ENCODE measurements at places on chromosomes 7 and 10.
A peak's percentile ranks its signal among the peaks of the same experiment; 100 is the strongest.

DNA sequence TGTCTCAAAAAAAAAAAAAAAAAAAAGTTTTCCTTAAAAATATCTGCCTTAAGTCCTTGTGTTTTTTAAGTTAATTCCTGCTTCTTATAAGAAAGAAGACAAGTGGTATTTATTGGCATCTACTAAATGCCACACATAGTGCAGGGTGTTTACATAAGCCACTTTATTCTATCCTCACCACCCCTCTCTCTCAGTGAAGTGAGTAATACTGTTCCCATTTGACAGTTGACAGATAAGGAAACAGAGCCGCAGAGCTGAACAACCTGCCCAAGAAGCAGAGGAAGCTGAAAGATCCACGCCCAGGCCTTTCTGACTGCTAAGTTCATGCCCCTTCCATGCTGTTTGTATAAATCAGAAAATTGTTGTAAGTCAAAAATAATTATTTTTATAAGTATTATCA lies 54.1 kb downstream of the ABLIM1 start:
- no peak for DNase-seq

- DNase-seq = no peak
Measured at GRCh38 chr10:84534168-84534567, 205.8 kb downstream of the CCSER2 start.

DNA sequence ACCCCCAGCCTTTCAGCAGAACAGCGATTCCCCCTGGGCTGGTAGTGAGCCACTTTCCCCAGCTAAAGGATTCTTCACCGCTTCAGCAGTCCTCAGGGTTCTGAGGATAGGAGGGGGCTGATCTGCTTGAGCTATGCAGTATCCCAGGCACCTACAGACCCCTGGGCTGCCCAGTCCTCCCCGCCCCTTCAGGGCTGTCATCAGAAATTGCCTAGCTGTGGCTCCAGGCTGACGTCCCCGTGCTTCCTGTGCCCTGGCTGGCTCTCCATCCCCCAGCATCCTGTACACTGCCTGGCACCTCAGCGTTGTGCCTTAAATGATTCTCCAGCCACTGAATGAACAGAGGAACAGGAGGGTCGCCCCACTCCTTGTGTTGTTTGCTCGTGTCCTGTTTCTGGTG lies 38.4 kb upstream of the CDH23 start:
- DNase-seq = no peak

GRCh38 chr10:4646547-4646946 lies 179.5 kb upstream of the AKR1E2 start:
- no peak for DNase-seq

- no peak for DNase-seq
Measured at GRCh38 chr7:115070311-115070710, 148.4 kb downstream of the MDFIC start.

GRCh38 chr7:74061840-74062539 lies 21.6 kb upstream of the LIMK1 start:
- peak; percentile 78 for DNase-seq

- no peak for DNase-seq
Measured at GRCh38 chr7:132377015-132377414, 199.3 kb downstream of the PLXNA4 start.

- no peak for DNase-seq
Measured at GRCh38 chr7:132806834-132807233, 230.6 kb upstream of the PLXNA4 start.

DNA sequence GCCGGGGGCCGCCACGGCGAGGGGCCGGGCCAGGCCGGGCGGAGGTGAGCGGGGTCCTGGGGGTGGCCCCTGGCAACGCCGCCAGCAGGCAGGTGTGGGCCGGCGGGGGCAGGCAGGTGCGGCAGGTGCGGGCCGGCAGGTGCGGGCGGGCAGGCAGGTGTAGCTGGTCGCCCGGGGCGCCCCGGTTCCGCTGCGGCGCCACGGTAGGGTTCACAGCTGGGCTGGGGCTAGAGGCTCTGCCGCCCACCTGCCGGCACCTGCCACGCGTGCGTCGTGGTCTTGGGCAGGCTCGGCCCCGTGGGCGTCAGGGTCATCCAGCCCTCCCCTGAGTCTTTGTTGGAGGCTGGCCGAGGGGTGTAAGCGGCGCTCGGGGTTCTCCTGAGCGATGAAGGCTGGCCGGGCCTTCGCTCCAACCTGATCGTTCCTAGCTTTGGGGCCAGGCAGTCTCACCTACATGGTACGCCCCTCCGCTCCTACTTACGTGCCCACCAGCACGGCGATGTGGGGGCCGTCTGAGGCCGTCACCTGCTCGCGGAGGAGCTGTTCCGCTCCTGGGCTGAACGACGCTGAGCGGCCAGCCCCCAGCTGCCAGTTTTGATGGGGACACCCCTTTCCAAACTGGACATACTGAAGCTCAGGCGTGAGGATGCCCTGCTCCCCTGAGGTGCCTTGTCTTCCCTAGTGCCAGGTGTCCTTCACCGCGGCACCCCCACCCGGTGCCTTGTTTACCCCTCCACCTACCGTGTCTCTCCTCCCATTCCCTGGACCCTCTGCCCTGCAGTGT lies 493 bp downstream of the ZMIZ2 start:
- DNase-seq = no peak

- DNase-seq = no peak
Measured at GRCh38 chr10:88507404-88507803, 75.7 kb downstream of the RNLS start.

- DNase-seq = no peak
Measured at GRCh38 chr7:133549633-133550032, 296.8 kb downstream of the EXOC4 start.

- no peak for DNase-seq
Measured at GRCh38 chr7:146701166-146701565, 584.6 kb downstream of the CNTNAP2 start.

- DNase-seq = no peak
Measured at GRCh38 chr7:134747326-134747725, 32.1 kb upstream of the CALD1 start.

DNA sequence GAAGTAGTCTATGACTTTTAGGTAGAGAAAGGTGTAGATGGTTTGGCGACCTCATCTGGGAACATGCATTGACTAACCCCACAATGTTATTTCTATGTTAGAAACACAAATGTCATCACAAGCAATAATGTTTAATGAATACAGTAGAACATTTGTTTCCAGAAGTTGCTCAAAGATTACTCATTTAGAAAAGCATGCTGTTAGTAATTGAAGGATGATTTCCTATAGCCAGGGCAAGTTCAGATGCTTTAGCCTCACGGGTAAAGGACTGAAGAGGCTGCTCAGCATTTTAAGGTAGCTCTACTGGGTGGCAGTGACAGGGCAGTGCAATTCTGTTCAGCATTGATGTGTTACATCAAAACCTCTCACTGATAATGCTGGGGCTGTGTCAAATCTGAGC lies 199.3 kb upstream of the FZD1 start:
- DNase-seq = no peak

GRCh38 chr10:69650589-69651261 lies 20.7 kb downstream of the FAM241B start:
- DNase-seq = no peak

GRCh38 chr7:151327022-151327421 lies 14.6 kb upstream of the NUB1 start:
- DNase-seq = no peak

Data from RWPE1 (cell line).